HepG2 (cell line): ENCODE measurements at places on chromosomes 4 and X. TPM values are rescaled to one million over a fixed set of nuclear protein-coding genes. Genes with fewer than 3 reads are reported as not detected.

Gene C4orf36
- not detected in 2 replicates for total RNA-seq

Gene TLR2
- 0.20 and 0.73 TPM in 2 replicates for total RNA-seq

Gene FAM236C
- total RNA-seq = not detected in 2 replicates

Gene ADGRG4
- total RNA-seq = not detected in 2 replicates

Gene CMC4
- total RNA-seq = 5.2 and 5.6 TPM in 2 replicates
